ENCODE measurements at places on chromosomes 11 and 22.

GRCh38 chr11:111114091-111114490 is 131.4 kb upstream of the POU2AF2 start:
- DNase-seq = no peak

GRCh38 chr22:32852395-32853251 is 51.1 kb downstream of the TIMP3 start:
- no peak for DNase-seq

GRCh38 chr11:1303126-1303821 is 6.2 kb downstream of the TOLLIP start:
- DNase-seq = no peak

GRCh38 chr22:43600265-43600664 is 188.5 kb downstream of the MPPED1 start:
- no peak for DNase-seq

DNA sequence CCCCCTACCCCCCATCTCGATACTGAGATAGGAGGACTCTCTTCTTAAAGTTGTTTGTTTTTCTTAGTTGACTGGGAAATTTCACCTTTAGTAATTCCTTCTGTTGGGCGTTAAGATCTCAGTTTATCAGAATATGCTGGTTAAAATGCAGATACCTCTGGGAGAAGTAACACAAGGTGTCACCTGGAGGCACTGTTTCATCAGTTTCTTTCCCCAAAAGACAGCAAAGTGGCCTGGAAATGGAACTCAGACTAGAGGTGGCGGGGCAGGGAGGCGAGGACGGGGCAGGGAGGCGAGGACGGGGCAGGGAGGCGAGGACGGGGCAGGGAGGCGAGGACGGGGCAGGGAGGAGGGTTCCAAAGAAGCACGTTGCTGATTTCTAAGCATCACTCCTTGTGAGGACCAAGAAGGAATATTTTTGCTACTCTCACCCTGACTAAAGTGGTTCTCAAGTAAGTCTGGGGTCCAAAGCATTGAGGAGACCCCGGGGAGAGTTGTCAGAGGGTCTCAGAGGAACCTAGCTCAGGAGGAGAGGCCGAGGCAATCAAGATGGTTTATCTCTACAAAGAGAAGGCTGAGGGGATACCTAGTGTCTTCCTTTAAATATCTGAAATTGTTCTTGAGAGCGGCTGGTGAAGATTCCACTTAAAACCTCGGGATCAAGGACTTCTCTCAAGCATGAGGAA is 147.0 kb upstream of the B3GAT1 start:
- no peak for DNase-seq

DNA sequence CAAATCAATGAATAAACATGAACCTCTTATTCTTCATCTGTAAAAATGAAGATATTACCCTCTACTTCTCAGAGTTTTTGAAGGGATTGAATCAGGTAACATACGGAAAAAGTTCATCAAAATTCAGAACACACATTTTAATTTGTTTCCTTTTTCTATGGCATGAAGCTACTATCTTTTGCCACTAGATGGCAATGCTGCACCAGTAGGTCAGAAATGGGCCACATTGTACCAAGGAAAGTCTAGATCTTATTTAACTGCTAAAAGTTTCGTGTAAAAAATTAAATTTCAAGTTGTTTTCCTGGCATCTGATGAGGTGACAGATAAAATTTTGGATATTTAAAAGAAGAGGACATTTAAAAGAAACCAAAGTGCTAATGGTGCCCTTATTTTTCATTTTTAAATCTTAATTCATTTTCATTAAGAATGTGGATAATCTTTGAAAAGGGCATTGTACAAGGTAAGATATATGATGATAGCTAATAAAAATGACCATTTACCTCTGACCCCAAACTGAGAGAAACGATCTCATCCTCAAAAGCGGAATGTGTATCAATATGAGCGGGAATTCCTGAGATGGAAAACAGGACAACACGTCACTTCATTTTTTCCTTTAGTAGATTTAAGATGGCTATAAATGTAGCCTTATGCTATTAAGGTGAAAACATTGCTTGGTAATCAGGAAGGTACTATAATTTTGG is 16.1 kb downstream of the ALKBH8 start:
- DNase-seq = no peak

- no peak for DNase-seq
Measured at GRCh38 chr11:78202733-78203167, 14.0 kb downstream of the USP35 start.

- DNase-seq = no peak
Measured at GRCh38 chr11:1877211-1878136, 14.2 kb downstream of the PRR33 start.

GRCh38 chr11:27309046-27309445 is 54.0 kb downstream of the CCDC34 start:
- no peak for DNase-seq

GRCh38 chr22:39236321-39237317 is 8.2 kb downstream of the PDGFB start:
- no peak for DNase-seq

DNA sequence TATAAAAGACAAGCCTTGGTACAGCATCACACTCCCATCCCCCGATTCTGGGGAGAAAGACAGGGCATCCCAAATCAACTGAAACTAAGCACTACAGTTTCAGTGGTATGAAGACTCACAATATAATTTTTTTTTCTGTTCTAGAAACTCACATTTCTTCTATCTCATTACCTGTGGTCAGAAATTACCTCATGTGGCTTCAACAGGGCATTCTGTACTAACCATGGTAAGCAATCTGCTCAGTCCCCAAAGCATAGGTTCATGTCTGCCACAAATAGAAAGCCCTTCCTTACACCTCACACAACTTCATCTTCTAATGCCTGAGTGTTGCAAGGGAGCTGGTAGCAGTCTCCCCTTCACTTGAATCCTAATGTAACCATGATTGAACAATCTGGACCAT is 147.4 kb upstream of the POU2AF2 start:
- no peak for DNase-seq

GRCh38 chr11:120249279-120250262 is 9.6 kb downstream of the POU2F3 start:
- no peak for DNase-seq

- DNase-seq = no peak
Measured at GRCh38 chr22:19764636-19765476, 4.3 kb downstream of the TBX1 start.

DNA sequence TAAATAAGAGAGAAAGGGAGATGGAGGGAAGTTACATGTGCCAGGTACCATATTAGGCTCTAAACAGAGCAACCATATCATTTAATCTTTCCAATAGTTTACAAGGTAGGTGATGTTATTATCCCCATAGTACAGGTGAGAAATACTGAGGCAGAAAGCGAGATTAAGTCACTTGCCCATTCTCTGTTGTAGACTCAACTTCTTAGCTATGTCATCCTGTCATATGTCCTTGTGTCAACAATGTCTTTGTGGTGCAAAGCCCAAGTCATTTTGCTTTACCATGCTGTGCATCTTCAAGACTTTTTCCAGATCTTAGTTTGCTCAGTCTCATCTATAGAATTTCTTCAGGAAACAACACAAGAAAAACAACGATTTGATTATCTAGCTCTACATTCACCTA is 205.0 kb upstream of the E2F8 start:
- no peak for DNase-seq

GRCh38 chr11:33160587-33160986 is 693 bp downstream of the CSTF3 start:
- no peak for DNase-seq

GRCh38 chr11:125180413-125181305 is 16.1 kb downstream of the PKNOX2 start:
- no peak for DNase-seq

DNA sequence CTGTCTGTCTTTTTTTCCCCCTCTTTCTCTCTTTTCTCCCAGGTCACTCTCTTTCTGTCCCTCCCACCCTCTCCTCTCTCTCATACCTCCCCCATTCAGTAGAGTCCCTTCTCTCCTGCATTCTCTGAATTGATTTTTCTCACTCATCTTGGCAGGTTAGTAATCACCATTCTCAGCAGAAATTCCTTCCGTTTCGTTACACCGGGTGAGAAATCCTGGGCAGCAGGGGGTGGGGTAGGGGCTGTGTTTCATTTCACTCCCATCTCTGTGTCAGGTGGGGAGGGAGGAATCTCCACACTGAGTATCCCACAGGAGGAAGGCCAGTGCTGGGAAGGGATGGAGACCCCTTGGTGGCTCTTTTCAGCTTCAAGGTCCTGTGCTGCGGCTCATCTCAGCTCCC is 253.5 kb downstream of the MIAT start:
- DNase-seq = no peak

DNA sequence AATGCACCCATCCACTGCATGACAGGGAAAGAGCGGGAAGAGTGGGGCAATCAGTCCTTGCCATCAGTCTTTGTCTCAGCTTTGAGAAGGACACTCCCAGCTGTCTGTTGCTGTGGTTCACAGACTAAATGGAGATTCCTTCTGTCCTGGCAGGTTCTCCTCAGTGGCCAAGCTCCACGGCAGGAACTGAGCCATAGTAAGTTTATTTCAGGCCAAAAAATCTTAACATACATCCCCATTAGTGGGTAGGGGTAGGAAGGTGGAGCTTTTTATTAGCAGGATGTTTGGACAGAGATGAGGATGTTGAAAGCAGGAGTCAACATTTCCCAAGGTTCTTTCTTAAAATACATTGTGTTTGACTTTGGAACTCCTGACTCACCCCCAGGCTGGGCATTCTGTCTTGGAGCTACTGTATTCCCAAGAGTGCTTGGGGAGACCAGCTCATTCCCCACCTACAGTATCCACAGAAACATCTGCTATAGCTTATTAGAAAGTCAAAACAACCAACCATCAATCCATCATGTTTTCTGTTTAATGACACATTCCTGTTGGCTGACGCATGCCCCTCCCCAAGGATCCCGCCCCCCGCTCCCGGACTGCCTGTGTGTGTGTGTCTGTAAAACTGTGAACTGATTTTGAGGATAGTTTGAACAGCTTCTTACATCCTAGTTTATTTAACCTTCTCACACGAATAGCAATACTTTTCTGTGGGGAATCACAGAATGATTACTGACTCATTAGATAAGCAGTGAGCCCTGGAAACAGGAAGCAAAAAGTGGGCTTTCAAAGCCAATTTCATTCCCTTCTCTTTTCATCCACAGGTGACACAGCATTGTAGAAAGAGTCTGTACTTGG is 109.5 kb downstream of the CCDC81 start:
- DNase-seq = no peak

- no peak for DNase-seq
Measured at GRCh38 chr11:79845002-79845709, 404.3 kb upstream of the TENM4 start.

DNA sequence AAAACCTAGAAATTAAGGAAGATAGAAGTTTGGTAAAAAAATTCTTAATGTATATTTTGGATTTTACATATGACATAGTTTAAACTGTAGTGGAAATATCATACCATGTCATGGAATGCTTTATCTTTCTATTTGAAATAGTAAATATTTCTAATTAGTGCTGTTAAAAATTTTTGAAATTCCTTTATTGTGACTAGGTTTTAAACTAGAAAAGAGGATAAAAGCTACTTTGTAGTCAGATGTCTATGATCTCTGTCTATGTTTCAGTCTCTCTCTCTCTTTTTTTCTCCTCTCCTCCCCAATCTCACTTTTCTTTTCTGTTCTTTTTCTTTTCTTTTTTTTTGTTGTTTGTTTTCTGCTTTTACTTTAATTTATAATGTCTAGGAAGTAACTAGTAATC is 226.2 kb downstream of the TMEM135 start:
- no peak for DNase-seq

- DNase-seq = no peak
Measured at GRCh38 chr11:100681064-100681502, 6.0 kb upstream of the ARHGAP42 start.

DNA sequence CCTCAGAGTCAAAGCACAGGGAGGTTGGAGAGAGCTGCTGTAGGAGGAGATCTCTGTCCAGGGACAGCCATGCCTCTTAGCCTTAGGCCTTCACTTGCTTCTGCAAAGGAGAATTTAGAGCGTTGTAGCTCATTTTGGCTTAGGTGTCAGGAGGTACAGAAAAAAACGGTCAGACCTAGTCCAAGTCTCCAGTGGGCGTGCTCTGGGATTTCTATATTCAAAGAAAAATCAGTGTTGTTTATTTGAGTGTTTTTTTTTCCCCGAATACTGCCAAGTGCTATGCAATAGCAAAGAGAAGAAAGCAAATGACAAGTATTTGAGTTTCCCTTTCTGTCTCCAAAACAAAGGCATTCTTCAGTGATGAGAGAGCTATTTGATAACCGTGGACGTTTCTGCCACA is 22.7 kb upstream of the OPCML start:
- DNase-seq = no peak

DNA sequence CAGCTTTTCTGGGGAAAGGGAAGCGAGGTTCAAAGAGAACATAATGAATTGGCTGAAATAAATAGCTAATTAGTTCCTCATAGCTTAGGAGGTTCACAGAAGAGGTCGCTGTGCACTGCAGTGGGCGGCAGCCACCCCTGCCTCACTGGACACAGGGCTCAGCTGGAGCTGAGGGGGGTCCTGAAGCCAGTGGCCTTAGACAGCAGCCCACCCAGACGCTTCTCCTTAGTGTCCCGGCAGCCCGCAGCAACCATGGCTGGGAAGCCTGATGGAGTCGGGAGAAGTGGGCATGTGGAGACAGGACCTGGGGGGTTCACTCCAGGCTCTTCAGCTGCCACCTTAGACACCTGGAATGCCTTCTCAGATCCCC is 75.4 kb downstream of the TRIM29 start:
- DNase-seq = no peak

- no peak for DNase-seq
Measured at GRCh38 chr22:48476577-48476976, 1351.1 kb downstream of the BRD1 start.

- DNase-seq = no peak
Measured at GRCh38 chr11:6991227-6991626, 28.9 kb downstream of the ZNF214 start.

- DNase-seq = no peak
Measured at GRCh38 chr22:32754413-32755041, 47.0 kb upstream of the TIMP3 start.

GRCh38 chr11:61588728-61589191 is 7.9 kb upstream of the SYT7 start:
- DNase-seq = peak; percentile 67

DNA sequence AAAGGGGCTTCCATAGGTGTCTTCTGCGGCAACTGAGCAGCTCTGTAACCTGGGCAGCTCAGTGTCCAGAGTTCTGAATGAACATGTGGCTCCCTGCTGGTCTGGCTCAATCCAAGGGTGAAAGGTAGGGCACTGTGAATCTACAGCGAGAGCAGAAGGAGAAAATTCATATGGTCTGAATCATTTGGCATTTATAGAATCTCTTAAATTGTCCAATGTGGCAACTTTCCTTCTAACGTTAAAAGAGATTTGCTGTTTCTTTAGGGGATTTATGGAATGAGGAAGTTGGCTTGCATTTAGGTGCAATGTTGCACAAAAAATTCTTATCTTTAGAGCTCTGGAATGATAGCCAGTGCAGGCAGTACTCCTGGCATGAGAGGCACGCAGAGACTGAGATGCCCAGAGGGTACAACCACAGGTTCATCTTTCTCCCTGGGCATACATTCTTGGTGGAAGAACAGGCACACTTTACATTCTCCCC is 17.0 kb downstream of the ATXN10 start:
- no peak for DNase-seq
